ENCODE measurements at places on chromosomes 16 and 17.

DNA sequence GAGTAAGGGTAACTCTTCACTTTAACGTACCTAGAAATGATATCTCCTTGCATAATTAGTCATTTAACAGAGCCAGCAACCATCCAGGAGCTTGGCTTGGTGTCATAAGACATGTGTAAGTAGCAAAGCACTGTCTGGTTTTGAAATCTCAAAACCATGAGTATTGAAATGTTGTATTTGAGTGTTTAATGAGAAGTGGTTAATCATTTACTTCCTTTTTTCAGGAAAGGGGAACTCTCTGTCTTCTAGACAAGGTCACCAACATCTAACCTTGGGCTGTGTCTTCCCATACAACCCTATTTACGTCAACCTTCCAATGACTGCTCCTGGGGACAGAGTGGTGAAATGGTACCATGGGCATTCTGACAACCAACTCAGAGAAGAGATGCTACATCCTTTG, 27.1 kb downstream of the PMP22 start:
- no peak for DNase-seq

DNA sequence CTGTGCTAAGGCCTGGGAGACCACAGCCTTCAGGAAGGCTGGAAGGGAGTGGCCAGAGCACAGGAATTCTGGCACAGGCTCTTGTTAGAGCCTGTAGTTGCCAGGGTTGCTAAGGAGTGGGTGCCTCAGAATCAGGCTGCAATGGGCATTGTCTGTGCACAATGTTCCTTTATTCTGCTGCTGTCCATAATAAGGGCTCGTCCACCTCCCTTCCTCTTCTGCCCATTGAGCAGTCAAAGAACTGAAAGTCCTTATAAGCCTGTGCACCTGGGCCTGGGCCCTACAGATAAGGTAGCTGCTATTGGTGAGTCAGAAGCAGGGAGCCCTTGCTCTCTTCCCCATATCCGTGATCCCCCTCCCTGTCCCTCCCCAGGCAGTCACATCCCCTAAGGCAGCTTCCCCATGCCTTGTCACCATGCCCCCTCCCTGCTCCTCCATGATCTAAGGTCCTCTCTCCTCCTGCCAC, 5.4 kb upstream of the CNGB1 start:
- no peak for DNase-seq

- no peak for DNase-seq
Observed at GRCh38 chr16:57485091-57485915, 990 bp downstream of the DOK4 start.

- DNase-seq, result no peak
Observed at GRCh38 chr16:9469512-9469911, 378.1 kb downstream of the HAPSTR1 start.

DNA sequence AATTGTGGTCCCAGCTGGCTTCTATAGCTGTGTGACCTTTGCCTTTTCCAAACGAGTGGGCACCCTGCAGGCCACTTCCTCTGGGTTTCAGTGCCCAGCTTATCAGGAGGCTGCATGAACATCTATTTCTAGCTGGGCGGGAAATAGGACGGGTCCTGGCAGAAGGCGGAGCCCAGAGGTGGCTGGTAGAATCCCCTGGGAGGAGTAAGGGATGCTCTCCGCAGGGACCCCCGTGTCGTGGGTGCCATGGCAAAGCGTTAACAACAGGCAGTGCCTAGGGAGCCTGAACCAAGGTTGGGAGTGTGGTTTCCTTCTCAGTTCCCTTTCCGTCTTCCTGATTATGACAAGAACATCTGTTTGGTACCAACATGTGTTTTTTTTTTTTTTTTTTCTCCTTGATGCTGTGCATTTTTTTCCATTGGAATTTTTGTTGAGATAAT, 58.2 kb downstream of the PLCG2 start:
- no peak for DNase-seq

DNA sequence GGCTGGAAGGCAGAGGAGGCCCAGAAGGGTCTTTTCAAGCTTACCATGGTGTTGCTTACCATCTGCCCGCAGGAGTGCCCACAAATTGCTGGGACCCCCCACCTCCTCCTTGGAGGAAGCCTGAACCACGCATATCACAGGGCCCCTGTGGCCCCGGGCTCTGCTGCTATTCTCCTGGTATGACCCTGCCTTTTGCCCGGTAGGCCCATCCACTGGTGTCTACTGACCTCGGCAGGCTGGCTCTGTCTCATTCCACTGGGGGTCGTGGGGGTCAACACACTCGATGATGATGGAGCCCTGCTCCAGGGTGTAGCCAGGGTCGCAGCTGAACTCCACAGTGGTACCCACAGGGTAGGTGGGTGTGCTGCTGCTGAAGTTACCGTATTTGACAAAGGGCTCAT, 8.2 kb upstream of the PHF12 start:
- DNase-seq, result no peak

DNA sequence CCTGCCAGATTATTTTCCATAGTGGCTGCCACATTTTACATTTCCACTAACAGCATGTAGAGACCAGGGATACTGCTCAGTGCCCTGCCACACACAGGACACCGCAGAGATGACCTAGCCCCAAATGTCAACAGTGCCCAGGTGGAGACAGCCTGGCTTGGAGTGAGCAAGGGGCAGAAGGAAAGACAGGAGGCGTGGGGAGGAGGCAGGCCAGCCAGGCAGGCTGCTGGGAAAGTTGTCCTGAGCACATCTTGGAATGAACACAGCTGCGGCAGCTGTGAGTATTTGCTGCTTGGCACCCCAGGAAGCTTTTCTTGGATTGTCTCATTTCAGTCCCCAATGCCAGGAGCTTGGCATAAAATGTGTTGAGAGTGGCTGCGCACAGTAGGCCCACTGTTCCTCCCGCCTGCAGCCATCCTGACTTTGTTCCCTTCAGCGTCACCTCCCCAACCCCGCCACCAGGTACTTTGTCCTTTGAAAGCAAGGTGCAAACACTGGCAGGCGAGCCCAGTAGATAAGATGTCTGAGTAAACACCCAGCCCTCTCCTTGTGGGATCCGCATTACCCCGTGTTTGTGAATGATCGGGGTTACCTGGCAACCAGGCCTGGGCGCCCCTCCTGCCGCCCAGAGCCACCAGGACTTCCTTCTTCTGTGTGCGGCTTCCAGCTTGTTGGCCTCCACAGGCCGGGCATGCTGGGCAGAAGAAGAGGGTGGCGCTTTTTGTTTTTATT, 114.0 kb downstream of the CMIP start:
- DNase-seq, result no peak

DNA sequence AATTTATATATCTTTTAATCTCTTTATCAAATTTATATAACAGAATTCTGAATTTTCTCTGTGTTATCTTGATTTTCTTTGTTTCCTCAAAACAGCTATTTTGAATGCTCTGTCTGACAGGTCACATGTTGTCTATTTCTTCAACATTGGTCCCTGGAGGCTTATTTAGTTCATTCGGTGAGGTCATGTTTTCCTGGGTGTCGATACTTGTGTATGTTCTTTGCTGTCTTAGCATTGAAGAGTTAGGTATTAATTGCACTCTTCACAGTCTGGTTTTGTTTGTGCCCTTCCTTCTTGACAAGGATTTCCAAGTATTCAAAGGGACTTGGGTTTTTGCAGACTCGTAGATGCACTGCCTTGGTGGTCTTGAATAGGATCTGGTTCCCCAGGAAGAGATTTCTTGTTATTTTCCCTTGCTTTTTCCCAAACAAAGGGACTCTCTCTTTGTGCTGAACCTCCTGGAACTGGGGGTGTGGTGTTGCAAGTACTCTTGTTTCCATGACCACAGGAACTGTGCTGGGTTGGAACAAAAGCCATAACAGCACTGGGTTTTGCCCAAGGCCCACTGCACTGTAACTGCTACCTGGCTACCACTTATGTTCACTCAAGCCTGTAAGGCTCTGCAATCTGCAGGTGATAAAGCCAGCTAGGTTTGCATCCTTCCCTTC, 1483.0 kb downstream of the CDH8 start:
- DNase-seq, result no peak

DNA sequence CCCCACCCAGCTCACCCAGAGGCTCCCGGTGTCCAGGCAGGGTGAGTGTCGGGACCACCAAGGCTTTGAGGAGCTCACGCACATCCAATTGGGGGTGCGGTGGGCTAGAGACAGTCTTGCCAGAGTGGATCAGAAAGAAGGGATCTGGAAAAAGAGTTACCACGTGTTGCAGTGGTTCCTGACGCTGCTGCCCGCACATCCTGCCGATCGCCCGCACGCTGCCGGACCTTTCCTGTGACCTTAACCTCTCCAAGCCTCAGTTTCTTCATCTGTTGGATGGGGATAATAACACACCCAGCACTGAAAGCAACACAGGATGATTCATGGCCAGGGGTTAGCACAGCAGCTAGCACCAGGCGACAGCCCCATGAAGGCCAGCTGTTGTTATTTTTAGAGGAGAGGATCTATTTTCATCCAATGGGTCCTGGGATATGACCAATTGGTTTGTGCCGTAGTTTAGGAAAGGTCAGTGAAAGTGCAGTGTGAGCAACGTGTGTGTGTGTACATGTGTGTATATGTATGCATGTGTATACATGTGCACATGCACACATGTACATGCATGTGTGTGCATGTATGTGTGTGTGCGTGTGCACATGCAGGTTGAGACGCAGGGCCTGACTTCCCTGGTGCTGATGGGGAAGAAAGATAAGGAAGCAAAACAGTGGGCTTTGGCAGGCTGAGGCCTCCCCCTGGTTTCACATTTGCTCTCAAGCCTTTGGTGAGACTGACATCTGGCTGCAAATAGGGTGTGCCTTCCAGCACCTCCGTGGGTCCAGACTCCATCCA, 2.5 kb downstream of the ITGAX start:
- no peak for DNase-seq

Data from SJSA1 (cell line).